ENCODE measurements at places on chromosomes 5 and 9.

- no peak for DNase-seq
Measured at GRCh38 chr9:90838581-90839154, 37.0 kb downstream of the SYK start.

DNA sequence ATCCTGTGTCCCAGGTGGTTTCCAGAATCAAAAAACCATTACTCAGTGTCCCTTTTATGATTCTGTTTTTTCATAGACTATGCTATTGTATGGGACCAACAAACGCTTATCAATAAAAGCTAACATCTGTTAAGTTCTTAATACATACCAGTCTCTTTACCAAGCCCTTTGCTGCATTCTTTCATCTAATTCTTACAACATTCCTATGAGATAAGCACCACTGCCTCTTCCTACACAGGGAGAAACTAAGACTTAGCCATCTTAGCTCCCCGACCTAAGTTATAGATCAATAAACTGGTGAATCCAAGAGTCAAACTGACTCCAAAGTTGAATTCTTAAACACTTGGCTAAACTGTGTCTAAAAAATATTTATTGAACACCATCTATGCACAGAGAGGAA, 26.6 kb downstream of the DRD1 start:
- DNase-seq = no peak

GRCh38 chr5:77209495-77210090, 887 bp upstream of the PDE8B start:
- no peak for DNase-seq

DNA sequence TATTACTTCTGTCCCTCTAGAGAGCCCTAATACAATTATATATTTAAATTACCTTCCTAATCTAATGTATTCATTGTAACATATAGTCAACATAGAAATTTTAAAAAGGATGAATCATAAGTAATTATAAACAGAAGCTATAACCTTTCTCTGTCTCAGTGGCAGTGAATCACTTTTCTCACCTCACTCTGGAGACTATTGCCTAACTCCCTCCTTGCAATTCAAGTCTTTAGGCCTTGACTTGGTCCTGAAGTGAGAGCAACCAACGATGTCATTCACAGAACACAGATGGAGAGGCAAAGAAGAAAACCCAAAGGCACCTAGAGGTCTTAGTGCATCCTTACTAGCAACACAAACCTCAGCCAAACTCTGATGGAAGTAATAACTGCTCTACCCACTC, 133.3 kb upstream of the DPYSL3 start:
- no peak for DNase-seq

DNA sequence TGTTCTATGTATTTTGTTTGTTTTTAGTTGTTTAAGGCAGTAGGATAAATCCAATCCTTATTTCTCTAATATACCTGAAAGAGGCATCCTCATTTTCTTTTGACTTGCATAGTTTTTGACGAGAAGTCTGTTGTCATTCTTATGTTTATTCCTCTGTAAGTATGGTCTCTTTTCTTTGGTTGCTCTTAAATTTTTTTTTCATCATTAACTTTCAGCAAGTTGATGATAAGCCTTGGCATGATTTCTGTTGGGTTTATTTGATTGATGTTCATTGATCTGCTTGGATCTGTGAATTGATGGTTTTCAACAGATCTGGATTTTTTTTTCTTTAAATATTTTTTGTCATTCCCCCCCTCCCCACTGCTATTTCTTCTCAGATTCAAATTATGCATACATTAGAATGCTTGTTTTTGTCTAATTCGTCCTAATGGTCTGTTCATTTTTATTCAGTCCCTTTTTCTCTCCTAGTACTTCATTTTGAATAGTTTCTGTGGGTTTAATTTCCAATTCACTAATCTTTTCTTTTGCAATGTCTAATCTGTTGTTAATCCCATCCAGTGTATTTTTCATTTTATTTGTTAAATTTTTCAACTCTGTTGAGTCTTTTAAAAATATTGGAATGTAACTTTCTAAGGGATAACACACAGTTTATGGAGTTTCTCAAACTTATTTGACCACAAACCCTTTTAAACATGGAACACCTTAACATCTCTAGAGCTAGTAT, 495.9 kb downstream of the CSNK1G3 start:
- DNase-seq = no peak

GRCh38 chr5:72194846-72195245, 87.6 kb downstream of the MAP1B start:
- DNase-seq = no peak

Measured in stimulated activated CD4-positive, alpha-beta T cell treated with anti-CD3 and anti-CD28 coated beads, TNF-alpha, amount 100 ng/mL, for 24 hours (primary cell).